GM13976 (cell line): ENCODE measurements at places on chromosomes 7 and 10.
A peak's percentile ranks its signal among the peaks of the same experiment; 100 is the strongest.

DNA sequence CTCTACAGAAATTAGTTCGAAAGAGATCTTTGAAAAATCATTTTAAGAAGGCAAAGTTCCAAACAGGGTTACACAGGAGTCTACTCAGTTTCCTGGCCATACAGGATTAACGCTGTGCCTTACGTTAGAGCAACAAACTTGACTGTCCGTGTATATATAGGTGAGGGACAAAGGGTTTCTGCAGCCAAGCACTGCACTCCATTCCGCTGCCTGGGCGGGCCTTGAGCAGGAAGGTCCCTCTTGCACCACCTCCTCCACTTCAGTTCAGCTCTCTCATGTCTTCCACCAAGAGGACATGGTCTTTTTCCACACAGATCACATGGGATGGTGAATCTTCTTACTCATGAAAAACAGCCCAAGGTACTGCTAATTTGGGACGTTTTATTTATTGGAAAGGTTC is 43.2 kb downstream of the MCMBP start:
- no peak for DNase-seq

- DNase-seq: no peak
These were observed 48.6 kb downstream of the FBXW4 start for GRCh38 chr10:101646364-101646763.

DNA sequence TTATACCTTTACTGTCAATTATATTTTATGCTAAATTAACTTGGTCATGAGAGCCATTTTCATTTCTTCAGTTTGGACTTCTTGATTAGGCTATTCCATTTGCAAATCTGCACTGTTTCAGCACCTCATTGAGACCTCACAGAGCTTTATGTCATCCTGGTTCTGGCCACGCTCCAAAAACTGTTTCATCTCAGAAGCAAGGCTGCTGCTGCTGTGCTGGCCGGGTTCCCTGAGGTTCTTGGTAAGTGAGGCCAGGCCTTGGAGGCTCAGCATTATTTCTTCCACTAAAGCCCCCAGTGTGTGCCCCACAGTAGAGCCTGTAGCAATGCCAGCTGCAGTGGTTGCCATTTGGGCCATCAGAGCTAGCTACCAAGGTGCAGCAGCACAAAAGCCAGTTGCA is 7.8 kb upstream of the ZNF485 start:
- no peak for DNase-seq

GRCh38 chr7:88089561-88089960 is 130.3 kb downstream of the SRI start:
- no peak for DNase-seq

DNA sequence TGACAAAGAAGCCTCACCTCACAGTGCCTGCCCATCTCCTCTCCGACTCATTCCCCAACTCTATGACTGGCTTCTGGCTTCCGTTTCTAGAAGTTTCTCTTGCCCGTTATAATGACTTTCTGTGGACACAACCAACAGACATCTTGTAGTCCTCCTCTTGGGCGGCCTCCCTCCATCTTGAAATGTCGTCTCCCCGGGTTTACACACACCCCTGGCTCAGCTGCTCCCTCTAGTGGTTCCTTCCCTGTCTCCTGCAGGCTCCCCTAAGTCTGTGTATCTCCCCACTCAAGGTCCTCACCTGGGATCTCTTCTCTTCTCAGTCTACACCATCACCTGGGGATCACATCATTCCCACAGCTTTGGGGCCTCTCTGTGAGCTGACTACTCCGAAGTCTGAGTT is 123.4 kb upstream of the NEBL start:
- peak; percentile 39 for DNase-seq

DNA sequence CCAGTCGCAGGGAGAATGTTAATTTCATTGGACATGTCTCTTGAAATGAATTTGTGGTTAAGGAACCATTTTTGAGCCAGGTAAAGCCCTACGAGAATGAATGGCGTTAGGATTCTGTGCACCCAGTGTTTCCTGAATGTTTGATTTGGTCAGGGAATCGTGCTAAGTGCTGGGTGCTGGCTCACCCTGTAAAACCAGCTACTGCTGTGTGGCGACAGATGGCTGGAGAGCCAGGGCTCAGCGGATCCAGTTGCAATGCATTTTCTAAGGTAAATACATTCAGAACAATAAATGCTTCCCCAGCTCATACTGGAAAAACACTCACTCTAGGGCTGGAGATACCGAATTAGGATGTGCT is 355.5 kb downstream of the GLRX3 start:
- no peak for DNase-seq
